ENCODE measurements at places on chromosomes 2 and 18.
A peak's percentile ranks its signal among the peaks of the same experiment; 100 is the strongest.

DNA sequence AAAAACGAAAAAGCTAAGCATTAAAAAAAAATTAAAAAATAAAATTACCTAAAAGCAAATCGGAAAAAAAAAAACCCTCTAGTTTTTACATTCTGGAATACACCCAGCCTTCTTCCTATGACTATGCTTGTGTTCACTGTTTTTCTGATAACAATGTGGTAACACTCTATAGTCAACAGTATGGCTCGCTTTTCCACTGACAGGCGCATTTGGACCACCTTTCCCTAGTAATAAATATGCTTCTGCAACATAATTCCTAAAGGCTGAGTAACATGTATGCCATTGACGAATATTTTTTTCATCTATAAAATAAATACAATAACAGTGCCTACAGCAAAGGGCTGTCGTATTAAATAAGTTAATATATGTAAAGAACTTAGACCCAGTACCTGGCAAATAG lies 27.9 kb downstream of the NOL10 start:
- no peak for DNase-seq

GRCh38 chr2:191150600-191151330 lies at the start of gene STAT4:
STAT4 (minus strand) TSS chr2:191150994; CDS start chr2:191148203, 2,791 bp downstream.
- peak; percentile 59 for DNase-seq

- no peak for DNase-seq
Observed at GRCh38 chr2:168658706-168659105, 143.7 kb upstream of the NOSTRIN start.

DNA sequence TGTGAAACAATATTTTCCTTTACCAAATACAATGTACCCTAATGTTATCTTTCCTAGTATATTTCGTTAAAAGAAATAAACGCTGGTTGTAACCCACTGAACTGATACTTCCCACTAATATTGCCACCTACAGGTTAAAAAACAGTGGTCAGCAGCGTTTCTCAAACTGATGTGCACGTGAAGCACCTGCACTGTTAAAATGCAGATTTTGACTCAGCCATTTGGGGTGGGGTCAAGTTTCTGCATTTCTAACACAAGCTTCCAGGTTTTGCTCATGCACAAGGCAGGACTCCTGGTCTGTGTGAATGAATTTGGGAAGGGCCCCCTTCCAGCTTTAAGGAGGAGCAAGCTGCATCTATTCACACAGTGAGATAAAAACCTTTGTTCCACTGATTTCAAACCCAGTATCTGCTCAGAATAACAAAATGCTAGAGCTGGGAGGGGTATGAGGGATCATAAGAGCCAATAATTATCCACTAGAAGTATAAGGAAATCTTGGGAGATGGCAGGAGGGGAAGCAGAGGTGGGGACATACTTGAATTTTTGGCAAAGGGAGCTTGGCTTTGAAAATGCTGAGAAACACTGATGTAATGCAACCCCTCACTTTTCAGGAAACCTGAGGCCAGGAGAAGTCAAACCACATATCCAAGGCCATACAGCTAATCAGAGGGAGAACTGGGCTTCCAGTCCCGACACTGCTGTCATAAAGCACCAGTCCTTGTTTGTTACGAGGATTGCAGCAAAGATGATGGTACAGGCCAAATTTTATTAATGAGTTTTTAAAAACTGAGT lies 116.2 kb downstream of the RBMS1 start:
- no peak for DNase-seq

GRCh38 chr2:84435345-84436025 lies 23.6 kb downstream of the SUCLG1 start:
- peak; percentile 45 for DNase-seq

DNA sequence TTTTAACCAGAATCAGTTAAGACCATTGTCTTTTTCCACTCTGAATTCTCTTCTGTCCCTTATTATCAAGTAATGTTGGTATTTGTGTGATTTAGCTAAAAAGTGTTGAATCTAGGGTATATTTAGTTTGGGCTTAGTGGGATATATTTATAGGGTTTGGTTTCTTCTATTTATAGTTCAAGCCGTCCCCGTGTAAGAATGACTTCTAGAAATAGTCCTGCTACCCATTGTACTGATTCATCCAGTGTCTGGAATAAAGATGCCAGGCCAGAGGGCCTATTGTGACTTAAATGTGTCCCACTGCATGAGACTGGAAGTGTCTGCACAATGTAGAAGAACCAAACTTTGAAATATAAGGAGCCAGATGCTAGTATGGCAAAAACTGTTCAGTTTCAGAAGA lies 364.8 kb downstream of the TNS1 start:
- no peak for DNase-seq

Measured in fibroblast of upper back skin (primary cell).